ENCODE measurements at places on chromosomes 12 and 14. TPM values are rescaled to one million over a fixed set of nuclear protein-coding genes. Genes with fewer than 3 reads are reported as not detected.
A peak's percentile ranks its signal among the peaks of the same experiment; 100 is the strongest.

- peak overlapping the region; percentile 60 for H3K27ac ChIP-seq
- H3K4me3 ChIP-seq, result no peak overlapping the region
- no peaks in the 10 kb centered on the region for H3K36me3 ChIP-seq
- no peak for DNase-seq
Observed at GRCh38 chr12:96416033-96416799, 16.0 kb upstream of the CDK17 start.

Gene BDKRB2
- 14.4 TPM for total RNA-seq

Gene DNAJC22
- total RNA-seq, result 1.3 TPM

DNA sequence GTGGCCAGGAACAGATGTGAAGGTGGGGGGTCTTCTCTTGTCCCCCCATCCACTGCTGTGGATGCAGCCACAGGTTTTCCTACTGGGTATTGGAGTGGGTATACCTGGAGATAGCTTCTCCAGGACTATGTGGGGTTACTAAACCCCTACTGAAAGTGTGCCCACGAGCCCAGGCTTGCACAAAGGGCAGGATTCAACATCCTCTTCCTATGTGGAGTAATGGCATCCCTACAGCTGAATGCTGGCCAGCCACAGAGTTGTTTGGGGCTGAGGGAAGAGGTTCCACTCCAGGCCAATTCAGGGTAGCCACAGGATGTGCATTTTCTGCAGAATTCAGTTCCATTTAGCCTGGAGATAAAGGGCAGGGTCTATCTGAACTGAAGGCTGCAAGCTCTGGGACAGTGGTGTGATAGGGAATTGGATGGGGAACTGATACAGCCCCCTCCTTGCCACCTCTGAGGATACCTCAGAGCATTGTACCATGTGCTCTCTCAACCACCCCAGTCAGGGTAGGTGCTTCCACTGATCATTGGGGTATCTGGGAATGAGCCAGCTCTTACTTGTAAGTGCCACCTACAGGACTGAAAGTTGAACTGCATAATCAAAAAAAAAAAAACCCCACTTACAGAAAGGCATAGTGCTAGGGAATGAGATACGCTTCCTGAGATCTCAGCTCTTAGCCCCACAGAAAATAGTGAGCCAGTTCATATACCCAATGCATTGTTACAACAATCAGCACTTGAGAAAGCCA lies 187.1 kb downstream of the KITLG start:
- H3K27ac ChIP-seq, result no peak overlapping the region
- DNase-seq, result no peak
- no peak overlapping the region for H3K4me3 ChIP-seq
- no peaks in the 10 kb centered on the region for H3K27me3 ChIP-seq

DNA sequence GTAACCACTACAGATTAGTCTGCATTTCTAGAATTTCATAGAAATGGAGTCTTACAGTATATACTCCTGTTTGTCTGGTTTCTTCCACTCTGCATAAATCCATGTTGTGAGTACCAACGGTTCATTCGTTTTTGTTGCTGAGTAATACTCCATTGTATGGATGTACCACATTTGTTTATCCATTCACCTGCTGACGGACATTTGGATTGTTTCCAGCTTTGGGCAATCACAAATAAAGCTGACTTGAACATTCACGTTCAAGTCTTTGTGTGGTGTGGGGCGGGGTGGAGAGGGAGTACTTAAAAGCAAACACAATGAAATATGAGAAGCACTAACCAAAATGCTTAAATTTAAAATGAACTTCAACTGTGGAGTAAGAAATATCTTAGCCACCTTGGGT lies 7.1 kb downstream of the HECTD4 start:
- no peaks in the 10 kb centered on the region for H3K27me3 ChIP-seq
- no peak for DNase-seq
- peaks cover 9% of the 10 kb centered on the region for H3K4me1 ChIP-seq
- no peaks in the 10 kb centered on the region for H3K36me3 ChIP-seq
- H3K27ac ChIP-seq, result no peak overlapping the region
- no peak overlapping the region for H3K4me3 ChIP-seq

GRCh38 chr12:50665609-50666008 lies 98.3 kb upstream of the ATF1 start:
- H3K27ac ChIP-seq, result no peak overlapping the region
- no peak for DNase-seq
- H3K27me3 ChIP-seq, result no peaks in the 10 kb centered on the region

Gene FAM90A1
- not detected for total RNA-seq

Gene TPH2
- not detected for total RNA-seq

DNA sequence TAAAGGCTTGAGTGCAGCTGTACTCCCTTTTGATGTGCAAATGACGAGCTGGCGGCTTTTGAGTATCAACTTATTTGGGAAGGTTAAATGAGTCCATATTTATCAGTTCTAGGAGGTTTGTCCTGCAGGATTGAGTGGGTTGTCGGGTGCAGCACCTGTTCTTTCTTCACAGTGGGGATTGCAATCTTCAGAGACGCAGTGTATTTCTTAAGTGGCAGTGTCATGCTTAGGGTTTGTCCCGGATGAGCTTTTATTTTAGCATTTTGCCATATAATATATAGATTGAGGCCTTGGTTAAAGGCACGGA lies 1.2 kb downstream of the FUT8 start:
- peak overlapping the region; percentile 94 for H3K27ac ChIP-seq
- peak overlapping the region; percentile 77 for H3K4me3 ChIP-seq
- no peaks in the 10 kb centered on the region for H3K27me3 ChIP-seq
- H3K36me3 ChIP-seq, result no peaks in the 10 kb centered on the region
- peaks cover 13% of the 10 kb centered on the region for H3K4me1 ChIP-seq

DNA sequence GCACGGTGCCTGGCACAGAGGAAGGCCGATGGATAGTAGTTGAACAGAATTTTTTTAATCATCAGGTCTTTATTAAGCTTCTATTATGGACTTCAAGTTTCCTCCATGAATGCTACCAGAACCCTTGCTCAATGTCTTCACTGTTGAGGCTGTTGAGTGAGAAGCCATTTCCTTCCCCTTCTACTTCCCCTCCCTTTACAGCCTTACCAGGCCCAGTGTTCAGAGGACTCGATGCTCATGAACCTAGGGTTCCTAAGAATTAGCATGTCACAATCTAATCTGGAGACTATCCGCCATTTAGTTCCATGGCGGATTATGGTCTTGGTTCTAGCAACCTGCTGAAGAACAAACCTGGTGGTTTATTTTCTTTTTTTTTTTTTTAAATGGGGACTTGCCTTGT lies 17.7 kb downstream of the ETV6 start:
- no peak overlapping the region for H3K4me3 ChIP-seq
- no peak for DNase-seq
- H3K4me1 ChIP-seq, result peaks cover 41% of the 10 kb centered on the region
- no peak overlapping the region for H3K27ac ChIP-seq
- H3K36me3 ChIP-seq, result no peaks in the 10 kb centered on the region
- no peaks in the 10 kb centered on the region for H3K27me3 ChIP-seq

Gene KRT7
- 140 TPM for total RNA-seq

DNA sequence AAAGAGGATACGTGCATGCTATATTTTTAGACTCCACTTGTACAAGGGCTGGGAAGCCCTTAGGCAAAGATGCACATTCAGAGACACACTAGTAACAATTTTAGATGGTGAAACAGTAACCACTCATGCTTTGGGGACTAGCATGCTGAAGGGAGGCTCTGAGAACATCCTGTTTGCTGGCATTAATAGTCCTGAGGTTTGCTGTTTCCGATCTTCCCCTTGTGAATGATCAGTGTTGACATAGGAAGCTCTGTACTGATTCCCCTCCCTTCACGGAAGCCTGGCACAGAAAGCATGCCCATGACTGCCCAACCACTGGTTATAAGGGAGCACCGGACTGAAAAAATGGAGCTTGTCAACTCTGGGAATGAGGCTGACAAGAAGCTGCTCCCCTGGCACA lies 164.6 kb downstream of the GCH1 start:
- no peak overlapping the region for H3K27ac ChIP-seq
- no peaks in the 10 kb centered on the region for H3K27me3 ChIP-seq
- no peak for DNase-seq
- H3K4me3 ChIP-seq, result no peak overlapping the region

DNA sequence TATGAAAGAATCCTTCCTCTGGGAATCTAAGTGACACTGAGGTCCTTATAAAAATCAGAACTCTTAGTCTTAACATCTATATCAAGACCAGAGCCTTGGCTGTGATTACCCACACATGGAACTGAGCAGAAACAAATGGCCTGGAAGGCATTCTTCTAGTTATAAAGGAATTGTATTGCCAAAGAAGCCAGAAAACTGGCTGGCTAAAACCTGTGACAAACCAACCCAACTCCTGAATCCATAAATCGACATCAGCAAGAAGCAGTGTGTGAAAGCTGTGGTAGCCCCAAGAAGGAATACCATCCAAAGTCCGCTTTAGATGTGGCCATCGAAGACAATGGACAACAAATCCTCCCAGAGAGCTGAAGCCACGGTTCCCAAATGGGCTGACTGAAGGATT lies 97.9 kb upstream of the CCDC91 start:
- H3K27me3 ChIP-seq, result no peaks in the 10 kb centered on the region
- H3K4me1 ChIP-seq, result peaks cover 7% of the 10 kb centered on the region
- H3K27ac ChIP-seq, result peak overlapping the region; percentile 6
- no peak overlapping the region for H3K4me3 ChIP-seq

Gene SIX1
- total RNA-seq, result not detected

DNA sequence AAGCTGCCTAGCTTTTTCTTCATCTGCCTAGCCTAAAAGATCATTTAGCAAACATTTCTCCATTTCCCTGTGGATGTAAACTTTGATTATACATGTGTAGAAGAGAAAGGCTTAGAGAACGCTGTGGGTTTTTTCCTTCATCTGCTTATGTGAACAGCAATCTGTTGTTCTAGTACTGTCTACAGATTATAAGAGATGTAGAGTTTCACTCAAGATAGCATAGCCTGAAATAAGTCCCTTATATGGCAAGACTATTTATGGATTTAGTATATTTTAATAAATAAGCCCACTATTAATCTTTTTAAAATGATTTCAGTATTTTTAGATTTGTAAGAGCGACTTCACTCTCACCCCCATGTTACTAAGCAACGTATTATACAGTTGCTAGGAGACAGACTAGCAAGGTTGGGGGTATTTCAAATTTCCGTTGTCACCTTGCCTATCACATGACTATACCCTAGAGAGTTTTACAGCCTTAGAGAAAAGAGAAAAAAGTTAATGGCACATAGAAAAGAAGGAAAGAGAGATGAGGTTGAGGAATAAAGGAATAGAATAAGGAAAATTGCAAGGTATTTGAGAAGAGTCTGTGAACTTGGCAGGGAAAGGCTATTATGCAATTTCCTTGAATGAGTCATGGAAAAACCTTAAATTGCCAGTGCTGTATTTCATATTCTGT lies 12.2 kb upstream of the TUBA1A start:
- no peaks in the 10 kb centered on the region for H3K27me3 ChIP-seq
- DNase-seq, result no peak
- peak overlapping the region; percentile 75 for H3K27ac ChIP-seq
- H3K4me1 ChIP-seq, result peaks cover 20% of the 10 kb centered on the region
- H3K4me3 ChIP-seq, result no peak overlapping the region

DNA sequence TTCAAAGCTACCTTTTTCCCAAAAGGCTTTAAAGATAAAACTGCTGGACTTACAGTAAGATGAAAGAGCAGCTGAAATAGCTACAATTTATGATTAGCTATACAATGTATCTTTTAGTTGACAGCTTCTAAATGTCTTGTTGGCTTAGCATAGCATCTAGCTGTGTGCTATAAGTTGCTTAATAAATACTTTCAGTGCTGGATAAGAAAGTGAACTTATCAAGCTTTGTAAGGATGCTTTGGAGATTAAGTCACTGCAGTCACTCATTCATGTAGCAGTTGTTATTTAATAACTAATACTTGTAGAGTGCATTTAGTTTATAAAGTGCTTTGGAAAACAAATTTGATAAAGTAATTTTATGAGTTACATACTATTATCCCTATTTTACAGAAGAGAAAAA lies 14.6 kb downstream of the CFAP54 start:
- H3K27me3 ChIP-seq, result no peaks in the 10 kb centered on the region
- H3K36me3 ChIP-seq, result no peaks in the 10 kb centered on the region
- H3K4me3 ChIP-seq, result no peak overlapping the region
- peaks cover 10% of the 10 kb centered on the region for H3K4me1 ChIP-seq
- H3K27ac ChIP-seq, result no peak overlapping the region
- DNase-seq, result no peak

GRCh38 chr12:8886502-8887284 lies 27.6 kb upstream of the PHC1 start:
- no peak overlapping the region for H3K27ac ChIP-seq
- no peak overlapping the region for H3K4me3 ChIP-seq
- no peaks in the 10 kb centered on the region for H3K27me3 ChIP-seq
- no peaks in the 10 kb centered on the region for H3K36me3 ChIP-seq

GRCh38 chr12:104420868-104421267 lies 35.9 kb upstream of the CHST11 start:
- H3K36me3 ChIP-seq, result no peaks in the 10 kb centered on the region
- no peak for DNase-seq
- no peak overlapping the region for H3K4me3 ChIP-seq
- no peaks in the 10 kb centered on the region for H3K27me3 ChIP-seq
- H3K27ac ChIP-seq, result no peak overlapping the region
- H3K4me1 ChIP-seq, result no peaks in the 10 kb centered on the region

Gene PTPRR
- not detected for total RNA-seq

Gene BEGAIN
- total RNA-seq, result 1.6 TPM

GRCh38 chr12:18221726-18222125 lies 39.6 kb upstream of the PIK3C2G start:
- H3K4me3 ChIP-seq, result no peak overlapping the region
- H3K27me3 ChIP-seq, result no peaks in the 10 kb centered on the region
- no peaks in the 10 kb centered on the region for H3K4me1 ChIP-seq
- no peaks in the 10 kb centered on the region for H3K36me3 ChIP-seq

DNA sequence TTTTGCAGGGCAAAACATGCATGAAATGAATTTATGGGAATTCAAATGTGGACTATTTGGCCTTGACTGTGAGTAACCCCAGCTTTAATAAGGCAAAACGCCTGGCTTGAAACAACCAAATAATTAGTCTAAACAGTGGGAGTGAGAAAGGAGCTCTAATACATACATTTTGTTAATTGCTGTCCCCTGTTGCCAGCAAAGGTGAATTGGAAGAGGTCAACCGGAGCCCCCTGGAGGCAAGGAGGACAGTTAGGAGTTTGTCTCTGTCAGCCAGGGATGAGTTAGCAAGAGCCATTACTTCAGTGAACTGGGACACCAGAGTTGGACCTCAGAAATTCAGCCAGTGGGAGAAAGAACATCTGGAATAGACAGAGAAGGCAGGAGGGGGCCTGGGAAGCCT lies 17.4 kb downstream of the KRT76 start:
- no peaks in the 10 kb centered on the region for H3K36me3 ChIP-seq
- no peak for DNase-seq
- no peak overlapping the region for H3K4me3 ChIP-seq

DNA sequence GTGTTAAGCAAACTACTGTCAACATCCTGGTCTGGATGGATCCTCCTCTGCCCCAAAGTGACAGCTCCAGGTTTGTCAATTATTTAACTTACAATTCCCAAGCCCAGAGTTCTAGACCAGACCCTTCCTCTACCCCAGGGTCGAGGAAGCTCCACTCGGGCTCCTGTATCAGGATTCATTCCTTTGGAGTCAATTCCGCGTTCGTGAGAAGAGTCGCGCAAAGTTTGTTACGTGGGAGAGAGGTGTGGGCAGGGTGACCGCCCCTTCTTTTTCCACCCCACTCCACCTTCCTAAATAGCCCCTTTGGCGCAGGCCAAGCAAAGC lies 479 bp downstream of the SEL1L start:
- H3K4me1 ChIP-seq, result peaks cover 53% of the 10 kb centered on the region
- no peaks in the 10 kb centered on the region for H3K36me3 ChIP-seq
- H3K4me3 ChIP-seq, result peak overlapping the region; percentile 99
- no peaks in the 10 kb centered on the region for H3K27me3 ChIP-seq
- H3K27ac ChIP-seq, result peak overlapping the region; percentile 80

GRCh38 chr12:570435-570920 lies 92.8 kb downstream of the NINJ2 start:
- DNase-seq, result peak; percentile 84
- no peaks in the 10 kb centered on the region for H3K36me3 ChIP-seq
- peak overlapping the region; percentile 71 for H3K4me3 ChIP-seq
- no peaks in the 10 kb centered on the region for H3K27me3 ChIP-seq
- peaks cover 52% of the 10 kb centered on the region for H3K4me1 ChIP-seq
